ENCODE measurements at places on chromosomes 13 and 19.

DNA sequence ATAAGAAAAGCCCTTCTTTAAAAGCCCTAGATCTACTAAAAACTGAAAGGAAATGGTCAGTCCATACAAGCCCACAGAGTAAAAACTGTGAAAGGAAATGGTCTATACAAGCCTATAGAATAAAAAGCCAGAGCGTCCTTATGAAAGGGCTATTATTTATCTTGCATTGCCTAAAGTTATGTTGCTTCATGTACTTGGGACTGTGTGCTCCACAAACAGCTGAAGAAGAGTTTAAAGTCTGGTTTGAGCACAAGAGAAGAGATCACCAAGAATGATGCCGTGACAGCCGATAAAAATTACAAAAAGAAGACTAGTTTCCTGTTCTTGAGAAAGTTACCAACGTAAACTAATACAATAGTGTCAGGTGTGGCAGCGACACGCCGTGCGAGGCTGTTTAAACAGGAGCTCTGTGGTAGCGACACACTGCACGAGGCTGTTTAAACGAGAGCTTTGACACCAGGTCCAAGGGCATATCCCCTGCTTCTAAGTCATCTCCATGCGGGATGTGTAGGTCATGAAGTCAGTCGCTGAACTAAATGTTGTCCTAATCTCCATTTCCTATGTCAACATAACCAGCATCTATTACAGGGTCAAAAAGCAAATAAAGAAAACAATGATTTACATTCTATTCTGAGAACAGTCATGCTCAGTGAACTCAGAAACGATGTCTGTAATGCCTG lies 24.9 kb downstream of the PCID2 start:
- no peak for DNase-seq

DNA sequence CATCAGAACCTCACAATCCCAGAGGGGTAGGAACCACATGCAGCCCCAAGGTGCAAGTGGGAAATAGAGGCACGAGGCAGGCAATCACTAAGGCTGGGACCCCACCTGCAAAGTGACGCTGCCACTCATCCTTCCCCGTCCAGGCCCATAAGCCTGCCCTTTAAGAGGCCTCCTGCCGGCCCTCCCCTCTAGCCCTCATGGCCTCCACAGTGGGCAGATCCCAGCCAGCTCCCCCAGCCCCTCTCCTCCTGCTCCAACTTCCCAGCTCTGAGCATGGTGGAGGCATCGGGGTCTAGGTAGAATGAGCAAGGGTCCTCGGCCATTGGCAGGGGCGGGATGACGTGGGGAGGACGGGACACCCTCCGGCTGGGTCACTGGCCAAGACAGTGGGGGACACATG lies 2.7 kb downstream of the ZSCAN18 start:
- DNase-seq, result no peak

DNA sequence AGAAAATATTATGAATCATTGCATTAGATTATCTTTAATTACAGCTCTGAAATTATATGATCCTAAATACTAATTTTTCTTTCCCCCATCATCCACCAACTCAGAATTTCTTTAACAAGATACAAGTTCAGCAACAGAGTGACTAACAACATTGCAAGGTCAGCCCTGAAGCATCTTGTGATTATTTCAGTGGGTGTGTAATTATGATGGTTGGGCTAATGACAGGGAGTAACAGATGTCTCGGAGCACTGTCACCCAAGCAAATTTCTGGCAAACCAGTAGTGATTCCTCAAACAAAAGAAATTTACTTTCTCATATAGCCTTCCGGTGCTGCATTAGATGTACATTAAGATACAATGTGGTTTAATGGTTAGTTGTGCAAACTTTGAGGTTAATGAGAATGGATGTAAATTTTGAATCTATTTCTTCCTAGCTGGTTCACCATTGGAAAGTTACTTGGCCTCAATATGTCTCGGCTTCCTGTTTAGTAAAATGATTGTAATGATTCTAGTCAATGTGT lies 238.9 kb downstream of the ITGBL1 start:
- DNase-seq, result no peak

GRCh38 chr19:5891572-5891937 lies 12.0 kb downstream of the NDUFA11 start:
- DNase-seq, result no peak

DNA sequence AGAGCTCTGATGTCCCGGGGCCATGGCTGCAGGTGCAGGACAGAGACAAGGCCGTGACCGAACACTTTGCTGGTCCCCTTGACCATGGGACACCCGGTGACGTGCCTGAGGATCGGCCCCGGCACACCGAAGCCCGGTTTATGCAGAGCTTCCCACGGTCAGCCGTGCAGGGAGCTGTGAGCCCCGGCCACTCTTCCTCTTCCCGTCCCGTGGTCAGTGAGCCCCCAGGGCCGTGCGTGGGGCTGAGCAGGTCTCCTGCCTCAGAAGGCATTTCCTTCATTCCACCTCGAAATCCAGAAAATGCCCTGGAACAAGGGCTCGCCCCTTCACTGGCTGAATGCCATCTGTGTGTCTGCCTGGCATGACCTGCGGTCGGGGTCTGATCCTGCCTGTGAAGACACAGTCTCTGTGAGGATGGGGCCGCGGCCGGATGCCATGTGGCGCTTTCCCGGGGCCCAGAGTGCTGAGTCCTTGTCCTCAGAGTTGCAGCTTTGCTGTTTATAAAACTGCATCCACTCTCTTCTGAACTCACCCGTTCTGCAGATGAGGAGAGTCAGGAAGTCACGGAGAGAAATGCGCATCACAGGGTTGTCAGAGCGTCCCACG lies 16.9 kb downstream of the MCF2L start:
- DNase-seq, result no peak

GRCh38 chr13:107534548-107534947 lies 680.8 kb downstream of the LIG4 start:
- DNase-seq, result no peak
